ENCODE measurements at places on chromosomes 3 and 15.

DNA sequence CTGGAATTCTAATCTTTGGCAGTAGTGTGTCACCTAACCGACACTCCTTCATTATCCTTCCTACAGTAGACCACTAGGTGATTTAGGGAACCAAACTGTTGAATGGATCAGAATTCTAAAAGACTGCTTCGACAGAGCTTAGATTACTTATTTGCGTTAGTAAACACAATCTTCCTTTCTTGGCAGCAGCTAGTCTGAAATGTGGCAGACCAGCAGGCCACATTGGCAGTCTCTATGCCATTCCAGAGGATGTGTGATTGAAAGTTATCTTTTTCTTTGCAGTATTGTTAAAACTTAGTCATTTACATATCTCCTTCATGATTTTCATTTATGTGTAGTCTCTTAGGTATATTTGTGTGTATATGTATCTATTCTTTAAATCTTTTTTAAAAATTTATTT lies 23.6 kb downstream of the MBNL1 start:
- DNase-seq = no peak

DNA sequence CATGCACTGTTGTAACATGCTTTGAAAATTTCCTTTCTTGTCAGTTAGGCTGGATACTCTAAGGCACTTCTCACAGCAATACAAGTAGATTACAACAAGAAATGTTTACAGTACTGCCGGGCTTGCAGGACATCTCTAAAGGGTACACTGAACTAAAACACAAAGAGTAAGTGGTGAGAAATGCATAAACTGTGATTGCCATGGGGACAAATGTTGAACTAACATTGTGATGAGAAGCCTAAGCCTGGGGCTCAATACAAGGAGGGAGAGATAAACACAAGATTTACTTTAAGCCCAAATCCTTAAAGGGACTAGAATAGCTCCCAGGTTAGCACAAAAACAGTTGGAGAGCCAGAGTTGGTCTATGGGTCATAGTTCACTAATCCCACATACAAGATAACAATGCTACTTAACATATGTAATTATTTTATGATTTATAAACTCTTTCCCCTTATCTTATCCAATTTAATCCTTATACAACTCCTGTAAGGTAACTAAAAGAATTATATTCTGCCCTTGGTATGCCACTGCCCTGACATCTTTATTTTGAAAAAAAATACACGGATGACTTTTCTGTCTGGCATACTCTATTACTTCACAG lies 126.9 kb downstream of the THRB start:
- no peak for DNase-seq

GRCh38 chr3:152269831-152270734 lies 1.4 kb downstream of the MBNL1 start:
- DNase-seq = no peak

GRCh38 chr3:187927565-187927964 lies 182.3 kb upstream of the BCL6 start:
- no peak for DNase-seq

GRCh38 chr15:59217876-59218498 lies 11.3 kb downstream of the LDHAL6B start:
- no peak for DNase-seq

- no peak for DNase-seq
These were observed 631.0 kb upstream of the GRM7 start for GRCh38 chr3:6229778-6230410.

- DNase-seq = no peak
These were observed 28.9 kb downstream of the PLS1 start for GRCh38 chr3:142625153-142625440.

GRCh38 chr3:153621953-153622352 lies 459.9 kb downstream of the RAP2B start:
- no peak for DNase-seq

DNA sequence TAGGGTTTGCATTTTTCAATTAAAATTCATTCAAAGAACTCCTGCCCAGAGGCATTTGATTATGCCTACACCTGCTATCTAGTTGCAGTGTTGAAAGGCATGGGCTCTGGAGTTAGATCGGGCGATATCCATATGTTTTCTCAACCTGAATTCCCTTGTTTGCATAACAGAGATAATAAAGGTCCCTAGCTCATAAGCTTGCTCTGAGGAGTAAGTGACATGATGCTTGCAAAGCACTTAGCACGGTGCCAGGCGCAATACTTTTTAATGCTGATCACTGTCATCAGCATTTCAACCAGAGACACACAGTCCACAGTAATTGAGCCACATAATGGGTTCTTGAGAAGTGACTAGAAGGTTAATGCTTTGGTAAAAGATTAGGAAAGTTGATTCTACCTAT lies 106.3 kb upstream of the SAMMSON start:
- no peak for DNase-seq

DNA sequence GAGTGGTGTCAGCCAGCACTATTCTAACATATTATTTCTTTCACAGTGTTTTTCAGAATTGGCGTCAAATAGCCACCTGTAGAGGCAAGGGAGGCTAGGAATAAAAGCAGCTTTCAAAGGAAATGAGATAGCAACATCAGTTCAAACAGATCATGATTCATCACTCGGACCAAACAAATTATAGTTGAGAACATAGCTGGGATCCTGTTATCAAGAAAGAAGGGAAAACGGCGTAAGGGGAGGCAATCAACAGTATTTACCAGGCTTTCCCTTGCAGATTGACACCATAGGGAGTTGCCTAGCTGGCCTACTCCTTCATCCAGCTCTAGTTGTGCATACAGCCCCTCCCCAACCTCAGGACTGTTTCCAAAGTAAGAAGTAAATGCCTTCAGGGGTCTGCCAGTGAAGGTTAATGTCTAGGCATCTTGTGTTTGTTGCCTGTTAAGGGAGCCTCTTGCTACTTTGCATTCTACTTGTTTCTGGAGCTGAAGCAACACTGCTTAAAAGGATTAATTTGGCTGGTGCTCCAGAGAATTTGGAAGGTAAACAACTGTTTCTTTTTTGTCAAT lies 286.5 kb downstream of the NSUN3 start:
- DNase-seq = no peak

- no peak for DNase-seq
These were observed 18.5 kb downstream of the PAK2 start for GRCh38 chr3:196757876-196758739.

DNA sequence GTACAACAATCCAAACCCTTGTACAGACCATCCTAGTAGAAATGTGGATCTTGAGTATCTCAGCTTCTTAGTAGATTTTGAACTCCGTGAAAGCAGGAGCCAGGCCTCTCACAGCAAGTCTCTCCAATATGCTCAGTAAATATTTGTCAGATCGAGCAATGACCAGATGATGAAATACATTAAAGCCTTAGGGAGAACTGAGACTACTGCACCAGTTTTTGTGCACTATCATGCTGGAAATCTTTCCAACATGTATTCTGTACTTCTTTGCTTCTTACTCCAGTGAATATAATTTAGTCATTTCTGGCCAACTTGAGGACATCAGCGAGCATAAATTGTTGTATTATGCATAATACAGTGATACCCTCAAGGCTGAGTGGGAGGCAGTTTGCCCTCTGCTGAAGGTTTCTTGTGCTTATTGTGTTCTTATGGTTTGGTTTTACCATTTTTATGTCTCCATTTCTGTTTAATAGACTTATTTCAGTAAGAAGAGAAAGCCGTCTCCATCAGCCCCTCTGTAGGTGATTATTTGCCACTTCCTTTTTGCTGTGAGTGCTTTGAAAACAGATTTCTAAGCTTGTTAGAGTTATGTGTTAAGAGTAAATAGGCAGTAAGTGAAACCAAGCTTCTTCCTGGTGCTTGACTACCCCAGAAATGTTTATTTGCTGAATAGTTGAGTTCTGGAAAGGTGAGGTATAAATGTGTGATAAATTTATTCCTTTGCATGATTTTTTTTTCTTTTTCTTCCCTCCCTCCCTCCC lies 147.1 kb downstream of the PGPEP1L start:
- peak; percentile 65 for DNase-seq

- DNase-seq = no peak
These were observed 61.4 kb upstream of the CD47 start for GRCh38 chr3:108152274-108152673.

GRCh38 chr3:20974396-20974795 lies 776.6 kb downstream of the ZNF385D start:
- DNase-seq = no peak

GRCh38 chr3:172246107-172246844 lies 202.0 kb downstream of the GHSR start:
- no peak for DNase-seq

DNA sequence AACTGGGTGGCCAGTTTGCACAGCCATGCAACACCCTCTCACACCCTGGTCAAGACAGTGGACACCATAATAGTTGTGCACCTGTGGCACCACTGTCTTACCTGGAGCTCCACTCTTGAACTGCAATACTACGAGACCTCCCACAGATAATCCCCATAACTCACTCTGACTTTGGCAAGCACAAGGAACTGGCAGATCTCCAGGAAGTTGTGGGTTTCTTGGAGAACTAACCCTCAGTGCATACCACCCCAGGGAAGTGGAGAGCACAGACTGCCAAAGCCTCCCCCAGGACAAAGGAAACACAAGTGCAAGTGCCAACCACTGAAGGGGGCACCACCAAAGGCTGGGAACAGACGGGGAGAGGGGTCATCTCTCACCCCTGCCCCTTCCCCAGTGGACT lies 318.6 kb downstream of the SUCLG2 start:
- no peak for DNase-seq

GRCh38 chr3:58102976-58103451 lies 94.8 kb downstream of the FLNB start:
- DNase-seq = no peak

DNA sequence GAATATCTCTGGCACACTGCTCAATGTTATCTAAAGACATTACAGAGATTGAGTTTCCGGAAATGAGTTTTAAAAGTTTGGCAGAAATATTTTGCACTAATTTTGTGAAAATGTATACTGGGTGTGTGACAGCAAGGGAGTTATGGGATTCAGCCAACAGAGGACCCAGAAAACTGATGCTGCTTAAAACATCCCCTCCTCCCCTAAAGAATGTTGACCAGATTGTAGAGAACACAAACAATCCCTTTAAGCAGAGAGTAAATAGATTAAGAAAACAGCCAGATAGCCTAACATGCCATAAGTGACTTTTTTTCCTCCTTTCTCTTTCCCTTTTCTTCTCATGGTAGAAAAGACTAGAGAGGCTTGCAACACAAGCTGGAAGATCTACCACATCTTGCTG lies 928.0 kb upstream of the ALCAM start:
- DNase-seq = no peak

- DNase-seq = no peak
These were observed 67.6 kb downstream of the FNDC3B start for GRCh38 chr3:172106989-172107388.

DNA sequence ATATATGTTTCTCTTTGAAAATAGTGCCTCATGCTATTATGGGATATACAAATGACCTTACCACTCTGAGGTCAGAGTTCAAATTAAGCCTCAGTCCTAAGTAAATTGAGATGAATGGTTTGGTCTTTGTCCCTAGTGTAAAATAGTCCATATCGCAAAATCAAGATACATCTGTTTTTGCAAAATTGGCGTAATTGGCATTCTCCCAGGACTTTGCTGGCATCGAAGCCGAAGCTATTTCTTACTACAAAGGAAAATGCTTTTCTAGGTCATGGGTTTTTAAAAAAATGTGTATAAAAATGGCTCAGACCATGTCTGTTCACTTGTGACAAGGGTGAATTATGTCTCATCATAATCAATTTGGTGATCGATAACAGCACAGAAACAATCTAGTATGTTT lies 25.9 kb downstream of the ROBO2 start:
- DNase-seq = no peak

- no peak for DNase-seq
These were observed 46.8 kb downstream of the RGMA start for GRCh38 chr15:93042211-93042610.

GRCh38 chr15:99443768-99444446 lies 121.9 kb upstream of the MEF2A start:
- DNase-seq = no peak

DNA sequence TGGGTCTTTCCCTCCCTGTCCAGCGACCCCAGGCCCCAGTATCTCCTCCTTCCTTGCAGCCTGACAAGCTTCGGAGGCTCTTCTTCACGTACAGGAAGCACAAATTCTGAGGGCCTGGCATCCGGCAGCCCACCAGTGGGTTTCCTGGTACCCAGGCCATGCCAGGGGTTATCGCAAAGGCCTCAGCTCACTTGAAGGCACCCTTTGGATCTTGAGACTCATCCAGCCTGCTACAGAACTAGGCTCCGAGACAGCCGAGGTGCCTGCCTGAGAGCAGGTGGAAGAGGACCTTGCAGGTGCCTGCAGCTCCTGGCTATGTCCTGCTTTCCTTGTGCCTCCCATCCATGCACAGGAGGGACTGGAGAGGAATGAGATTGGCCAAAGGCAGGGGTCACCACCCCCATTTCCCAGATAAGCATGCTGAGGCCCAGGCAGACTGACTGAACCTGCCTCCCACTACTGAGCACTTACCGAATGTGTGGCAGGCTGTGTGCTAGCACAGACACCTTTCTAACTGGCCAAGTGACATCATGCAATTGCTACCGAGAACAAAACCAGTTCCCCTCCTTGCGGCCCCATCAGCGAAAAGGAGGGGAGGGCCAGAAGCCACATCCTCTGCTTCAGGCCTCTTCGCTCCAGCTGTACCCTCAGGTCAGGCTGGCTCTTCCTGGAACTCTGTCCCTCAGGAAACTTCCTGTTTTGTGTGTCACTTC lies 11.2 kb downstream of the SH2D7 start:
- no peak for DNase-seq

GRCh38 chr3:127786353-127787070 lies 35.8 kb downstream of the MGLL start:
- DNase-seq = no peak

- DNase-seq = peak; percentile 16
These were observed 61.8 kb downstream of the GLDN start for GRCh38 chr15:51403072-51403878.

- no peak for DNase-seq
These were observed 208.3 kb downstream of the NEK10 start for GRCh38 chr3:27160779-27161287.

GRCh38 chr3:46127503-46127902 lies 80.6 kb downstream of the CCR1 start:
- no peak for DNase-seq

DNA sequence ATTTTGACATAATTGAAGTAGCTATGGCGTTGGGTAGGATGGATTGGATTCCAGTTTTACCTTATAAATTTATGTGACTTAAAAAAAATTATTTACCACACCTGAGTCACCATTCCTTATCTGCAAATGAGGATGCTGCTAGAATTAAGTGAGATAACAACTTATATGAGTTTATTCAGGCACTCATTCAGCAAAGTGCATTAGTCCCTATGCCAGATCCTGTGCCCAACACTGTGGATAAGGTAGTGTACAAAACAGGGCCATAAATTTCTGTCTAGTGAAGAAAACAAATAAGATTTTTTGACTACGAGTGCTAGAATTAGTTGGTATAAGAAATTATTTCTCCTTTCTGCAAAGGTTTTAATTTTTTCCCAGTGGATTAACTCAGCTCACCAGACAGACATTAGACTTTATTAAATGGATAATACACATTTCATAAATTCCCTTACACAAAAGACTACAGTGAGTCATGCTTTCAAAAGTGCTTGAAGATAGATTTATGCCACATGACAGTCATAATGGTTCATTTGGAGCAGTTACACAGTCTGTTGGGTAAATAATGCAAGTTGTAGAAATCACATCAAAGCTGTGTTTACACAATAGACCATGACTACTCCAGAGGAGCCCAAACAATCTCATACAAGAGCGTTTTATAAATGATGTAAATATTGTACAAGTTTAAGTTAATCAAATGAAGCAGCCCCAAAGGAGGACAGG lies 129.9 kb upstream of the TGFBR2 start:
- peak; percentile 2 for DNase-seq

Data from NCI-H460 (cell line).